ENCODE measurements at places on chromosomes 1 and 21.

GRCh38 chr21:46065914-46066551 lies 31.9 kb upstream of the COL6A2 start:
- DNase-seq, result no peak

- no peak for DNase-seq
Measured at GRCh38 chr1:87388411-87388810, 59.7 kb downstream of the LMO4 start.

GRCh38 chr1:176993587-176993986 lies 170.9 kb downstream of the ASTN1 start:
- no peak for DNase-seq

DNA sequence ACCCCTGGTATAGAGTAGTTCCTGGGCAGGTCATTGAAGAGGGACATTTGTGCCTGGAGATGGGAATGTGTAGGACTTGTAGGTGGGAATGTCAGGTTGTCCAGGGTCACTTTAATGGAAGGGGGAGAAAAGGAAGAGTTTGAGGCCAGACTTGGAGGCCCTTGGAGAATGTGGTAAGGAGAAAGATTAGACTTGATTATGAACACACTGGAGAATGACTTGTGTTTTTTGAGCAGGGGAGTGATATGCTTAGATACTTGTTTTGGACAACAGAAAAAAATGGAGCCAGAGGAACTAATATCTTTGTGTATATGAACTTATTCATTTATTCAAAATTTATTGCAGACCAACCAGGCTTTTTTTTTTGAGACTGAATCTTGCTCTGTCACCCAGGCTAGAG lies 17.9 kb downstream of the ELAPOR1 start:
- DNase-seq, result no peak

- no peak for DNase-seq
Measured at GRCh38 chr1:24724345-24725208, 20.7 kb upstream of the CLIC4 start.

- DNase-seq, result no peak
Measured at GRCh38 chr1:10339036-10339567, 59.8 kb upstream of the PGD start.

DNA sequence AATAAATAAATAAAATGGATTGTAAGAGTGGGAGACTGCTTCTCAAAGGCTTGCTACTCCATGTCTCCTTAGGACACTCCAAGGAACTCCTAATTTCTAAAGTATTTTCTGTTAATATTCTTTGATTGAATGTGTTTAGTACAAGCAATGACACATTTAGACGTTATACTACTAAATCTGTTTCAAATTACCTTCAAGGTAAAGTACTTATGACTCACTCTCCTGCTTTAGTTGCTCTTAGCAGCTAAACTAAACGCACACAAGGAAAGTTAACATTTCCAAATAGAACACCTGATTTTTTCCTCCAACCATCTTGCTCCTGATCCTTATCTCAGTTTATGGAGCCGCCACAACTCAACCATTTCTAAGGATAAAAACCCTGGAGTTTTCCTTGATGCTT lies 969.8 kb upstream of the ADGRL4 start:
- DNase-seq, result no peak

DNA sequence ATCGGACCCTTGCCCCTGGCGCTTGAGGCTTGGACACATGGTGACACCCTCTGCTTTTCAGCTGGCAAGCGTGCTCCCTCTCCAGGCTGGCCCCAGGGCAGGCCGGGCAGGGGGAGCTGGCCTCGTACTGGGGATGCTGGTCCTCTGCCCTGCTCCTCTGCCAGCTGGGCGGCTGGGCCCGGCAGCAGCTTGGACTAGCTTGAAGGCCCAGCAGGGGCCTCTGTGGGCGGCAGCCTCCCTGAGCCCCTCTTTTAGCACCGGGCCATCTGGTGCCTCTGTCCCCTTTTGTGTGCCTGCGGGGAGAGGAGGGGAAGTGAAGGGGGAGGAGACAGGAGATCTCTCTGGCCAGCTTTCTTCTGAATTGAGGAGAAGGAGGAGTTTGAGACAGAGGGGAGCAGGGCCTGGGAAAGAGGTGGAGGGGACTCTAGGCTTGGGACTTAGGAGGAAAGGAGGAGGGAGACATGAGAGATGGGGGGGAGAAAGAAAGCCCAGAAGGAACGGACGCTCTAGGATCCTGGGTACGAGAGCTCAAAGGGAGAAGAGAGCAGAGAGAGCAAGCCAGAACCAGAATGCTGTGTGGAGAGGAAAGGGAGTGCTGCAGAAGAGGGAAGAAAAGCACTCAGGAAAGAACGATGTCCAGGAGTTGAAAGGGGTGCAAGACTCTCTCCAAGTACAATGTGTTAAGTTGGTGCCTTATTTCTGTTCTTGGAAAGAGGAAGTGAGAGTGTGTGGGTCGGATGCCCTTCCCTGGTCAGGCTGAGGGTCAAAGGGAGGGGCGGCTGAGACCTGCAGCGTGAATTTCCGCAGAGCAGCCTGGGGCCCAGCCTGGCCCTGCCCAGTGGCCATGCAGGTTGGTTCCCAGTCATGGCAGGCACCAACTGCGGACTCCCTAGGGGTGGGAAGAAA lies 40.3 kb downstream of the IER5 start:
- no peak for DNase-seq

DNA sequence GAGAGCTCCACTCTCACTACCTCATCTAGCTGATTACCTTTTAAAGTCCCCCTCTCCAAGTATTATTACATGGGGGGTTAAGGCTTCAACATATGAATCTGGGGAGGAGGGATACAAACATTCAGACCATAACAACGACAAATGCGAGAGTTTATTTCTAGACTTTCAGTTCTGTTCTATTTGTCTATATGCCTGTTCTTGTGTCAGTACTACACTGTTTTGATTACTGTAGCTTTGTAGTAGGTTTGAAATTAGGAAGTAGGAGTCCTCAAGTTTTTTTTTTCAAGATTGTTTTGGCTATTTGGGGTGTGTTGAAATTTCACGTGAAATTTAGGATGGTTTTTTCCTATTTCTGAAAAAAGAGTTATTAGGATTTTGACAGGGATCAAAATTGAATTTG lies 16.3 kb downstream of the ZMYM4 start:
- no peak for DNase-seq

GRCh38 chr1:229102741-229103391 lies 168.0 kb upstream of the RAB4A start:
- no peak for DNase-seq

- no peak for DNase-seq
Measured at GRCh38 chr1:164670026-164670425, 111.0 kb downstream of the PBX1 start.

DNA sequence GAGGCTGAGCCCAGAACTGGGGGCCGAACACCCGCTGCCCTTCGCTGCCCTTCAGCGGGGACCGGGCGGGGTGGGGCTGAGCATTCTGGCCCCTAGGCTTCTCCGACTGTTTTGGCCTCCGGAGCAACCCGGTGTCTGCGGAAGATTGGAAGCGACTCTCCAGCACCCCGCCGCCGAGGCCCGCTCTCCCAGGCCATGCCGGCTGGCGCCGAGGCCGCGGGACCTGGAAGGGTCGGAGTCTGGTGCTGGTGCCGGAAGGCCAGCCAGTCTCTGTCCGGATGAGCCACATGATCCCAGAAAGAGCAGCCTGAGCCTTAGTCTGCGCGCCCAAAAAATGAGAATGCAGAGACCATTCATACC lies 272.0 kb downstream of the FOXD2 start:
- no peak for DNase-seq
